ENCODE measurements at places on chromosomes 1 and 21.

- H3K27ac ChIP-seq, result no peak overlapping the region
- no peak for DNase-seq
- H3K4me3 ChIP-seq, result no peak overlapping the region
- H3K27me3 ChIP-seq, result no peaks in the 10 kb centered on the region
- H3K36me3 ChIP-seq, result no peaks in the 10 kb centered on the region
Measured at GRCh38 chr1:40907899-40908298, 45.7 kb upstream of the CITED4 start.

DNA sequence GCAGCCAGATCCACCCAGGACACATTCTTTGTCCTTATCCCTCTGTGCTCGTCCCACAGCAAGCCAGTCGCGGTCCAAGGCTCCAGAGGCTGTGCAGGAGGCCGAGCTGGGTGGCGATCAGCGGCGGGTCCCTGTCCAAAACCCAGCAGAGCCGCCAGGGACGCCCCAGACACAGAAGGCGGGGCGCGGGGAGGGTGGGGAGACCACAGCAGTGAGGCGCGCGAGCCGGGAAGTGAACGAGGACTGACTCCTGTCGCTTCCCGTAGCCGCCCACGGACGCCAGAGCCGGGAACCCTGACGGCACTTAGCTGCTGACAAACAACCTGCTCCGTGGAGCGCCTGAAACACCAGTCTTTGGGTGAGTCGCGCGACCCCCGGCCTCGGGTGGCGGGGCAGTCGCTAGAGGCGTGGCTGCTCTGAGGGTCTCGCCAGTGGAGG is at the start of gene LGALS8:
TSS of gene LGALS8 (plus strand) at position 279 of the 438 bp plus-strand sequence. CDS start 2,089 bp downstream, outside the sequence.
- H3K36me3 ChIP-seq, result no peaks in the 10 kb centered on the region
- DNase-seq, result peak; percentile 63
- 0 out of 2 replicates have a peak within 1 kb of the TSS, but pooled peaks have one; percentile 35 for H3K27ac ChIP-seq
- peaks cover 28% of the 10 kb centered on the region for H3K27me3 ChIP-seq
- peak within 1 kb of the TSS; percentile 85 for H3K4me3 ChIP-seq

DNA sequence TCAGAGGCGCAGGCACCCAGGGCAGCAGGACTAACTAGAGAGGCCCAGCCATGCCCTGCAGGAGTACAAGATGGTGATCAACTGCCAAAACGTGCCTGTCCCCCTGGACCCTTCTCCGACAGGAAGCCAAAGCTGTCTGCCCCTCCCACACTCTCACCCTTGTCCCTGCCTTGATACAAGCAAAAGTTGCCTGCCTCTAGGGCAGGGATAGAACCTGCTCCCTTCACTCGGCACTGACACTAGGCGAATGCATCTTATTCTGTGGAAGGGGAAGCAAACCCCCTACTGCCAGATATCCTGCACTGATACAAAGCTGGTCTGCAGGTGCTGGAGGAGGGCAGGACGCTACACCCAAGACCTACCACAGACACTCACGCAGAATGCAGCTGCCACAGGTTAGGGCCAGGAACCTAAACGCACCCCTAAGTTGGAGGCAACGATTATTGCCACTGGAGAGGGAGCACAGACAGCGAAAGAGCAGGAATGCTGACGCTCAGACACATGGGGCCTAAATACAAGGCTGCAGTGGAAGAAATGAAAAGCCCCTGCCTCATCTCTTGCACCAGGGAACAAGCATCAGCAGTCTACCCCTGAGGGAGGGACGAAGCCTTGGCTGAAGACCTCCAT is 3.7 kb downstream of the TARBP1 start:
- H3K36me3 ChIP-seq, result no peaks in the 10 kb centered on the region
- peaks cover 32% of the 10 kb centered on the region for H3K4me1 ChIP-seq
- peaks cover 10% of the 10 kb centered on the region for H3K27me3 ChIP-seq
- no peak overlapping the region for H3K4me3 ChIP-seq
- peak overlapping the region; percentile 27 for H3K27ac ChIP-seq
- DNase-seq, result peak; percentile 30

DNA sequence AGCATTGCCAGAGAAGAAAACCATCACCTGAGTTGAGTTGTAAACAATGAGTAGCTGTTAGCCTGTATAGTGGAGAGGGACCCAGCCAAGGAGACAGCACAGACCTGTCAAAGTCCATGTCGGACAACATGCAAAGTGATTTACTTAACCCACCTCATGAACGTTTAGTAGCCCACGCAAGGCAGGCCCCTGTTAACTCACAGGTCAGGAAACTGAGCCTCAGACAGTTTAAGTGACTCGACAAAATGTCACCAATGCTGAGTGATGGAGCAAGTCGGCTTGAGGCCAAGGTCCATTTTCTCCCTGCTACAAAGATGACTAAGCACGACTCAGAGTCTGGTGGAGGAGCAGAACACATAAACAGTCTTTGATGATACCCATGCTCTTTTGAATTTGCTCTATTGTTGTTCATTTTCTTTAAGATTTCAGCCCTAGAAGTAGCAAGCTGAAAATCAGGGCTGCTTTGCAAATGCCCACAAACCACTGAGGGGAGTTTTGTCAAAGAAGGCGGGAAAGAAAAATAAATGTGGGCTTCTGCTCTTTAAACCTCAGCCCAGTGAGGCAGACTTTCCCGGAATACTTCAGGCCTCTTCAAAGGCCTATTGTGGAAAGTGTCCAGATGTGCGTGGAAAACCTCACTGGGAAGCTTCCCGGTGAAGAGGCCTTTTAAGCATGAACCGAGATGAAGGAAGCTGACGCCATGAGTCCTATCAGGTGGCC is 83.8 kb upstream of the HOOK1 start:
- H3K36me3 ChIP-seq, result peaks cover 13% of the 10 kb centered on the region
- H3K4me1 ChIP-seq, result peaks cover 16% of the 10 kb centered on the region
- no peak for DNase-seq

GRCh38 chr1:240827786-240828185 is 215.8 kb upstream of the GREM2 start:
- no peak overlapping the region for H3K4me3 ChIP-seq
- DNase-seq, result no peak
- no peaks in the 10 kb centered on the region for H3K36me3 ChIP-seq
- no peak overlapping the region for H3K27ac ChIP-seq
- H3K27me3 ChIP-seq, result no peaks in the 10 kb centered on the region

- H3K4me3 ChIP-seq, result no peak overlapping the region
- DNase-seq, result no peak
- no peaks in the 10 kb centered on the region for H3K27me3 ChIP-seq
- H3K4me1 ChIP-seq, result peaks cover 59% of the 10 kb centered on the region
- peaks cover 12% of the 10 kb centered on the region for H3K36me3 ChIP-seq
Measured at GRCh38 chr1:165851034-165851658, 23.7 kb downstream of the UCK2 start.
